ENCODE measurements at places on chromosomes 11 and 22.

GRCh38 chr11:69965821-69966582, 112.1 kb upstream of the ANO1 start:
- no peak for DNase-seq

DNA sequence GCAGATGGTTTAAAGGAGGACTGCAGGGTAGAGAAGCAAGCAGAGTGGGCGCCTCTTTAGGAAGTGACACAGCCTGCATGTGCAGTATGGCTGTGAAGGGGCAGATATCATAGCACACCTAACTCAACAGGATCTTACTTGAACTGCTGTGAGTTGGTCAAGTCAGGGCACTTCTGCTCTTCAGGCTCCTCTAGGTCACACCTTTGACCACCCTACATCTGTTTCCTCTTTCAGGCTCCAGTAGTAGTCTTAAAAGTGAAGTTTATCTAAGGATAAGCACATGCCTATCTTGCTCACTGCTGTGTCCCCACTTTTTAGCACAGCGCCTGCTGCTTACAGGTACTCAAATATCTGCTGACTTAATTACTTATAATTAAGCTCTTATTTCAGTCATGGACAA, 6.5 kb downstream of the MRPL16 start:
- no peak for DNase-seq

DNA sequence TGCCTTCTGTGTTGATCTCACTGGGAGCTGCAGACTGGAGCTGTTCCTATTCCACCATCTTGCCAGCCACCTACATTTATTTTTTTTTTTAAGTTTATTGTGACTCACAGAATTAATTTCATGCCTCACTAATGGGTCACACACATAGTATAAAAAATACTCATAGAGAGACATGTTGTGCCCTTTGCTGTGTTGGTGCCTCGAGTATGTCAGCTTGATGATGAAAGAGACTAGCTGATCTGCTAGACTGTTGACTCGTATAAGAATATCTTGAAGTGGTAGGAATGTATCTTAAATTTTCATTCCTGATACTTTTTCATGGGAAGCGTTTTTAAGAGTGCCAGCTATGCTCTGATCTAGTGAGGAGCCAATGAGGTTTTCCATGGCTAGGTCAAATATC, 28.6 kb upstream of the AMPD3 start:
- DNase-seq = no peak

DNA sequence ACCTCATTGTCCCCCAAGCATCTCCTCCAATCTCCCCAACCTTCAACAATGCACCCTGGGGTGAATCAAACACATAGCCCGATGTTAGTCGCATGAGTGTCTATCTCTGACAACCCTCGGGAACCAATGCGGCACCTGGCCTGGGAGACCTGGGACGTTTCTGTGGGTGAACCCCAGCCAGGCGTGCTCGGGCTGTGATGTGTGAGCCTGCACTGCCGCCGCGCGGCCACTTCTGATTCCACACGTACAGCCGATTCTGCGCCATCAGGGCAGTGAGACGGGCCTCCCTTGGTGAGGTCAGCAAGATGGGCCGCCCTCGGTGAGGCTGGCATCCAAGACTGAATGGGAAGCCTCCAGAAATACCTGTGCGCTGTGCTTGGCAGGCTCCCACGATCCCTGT, 5.2 kb upstream of the H19 start:
- DNase-seq = no peak

- DNase-seq = peak; percentile 35
These were observed 1.3 kb upstream of the PATZ1 start for GRCh38 chr22:31347251-31348008.

GRCh38 chr11:60345489-60345888, 18.4 kb downstream of the MS4A6E start:
- no peak for DNase-seq

- DNase-seq = no peak
These were observed 20.0 kb downstream of the KDM4D start for GRCh38 chr11:94993400-94993943.

GRCh38 chr11:108854346-108854745, 189.5 kb downstream of the DDX10 start:
- DNase-seq = no peak

DNA sequence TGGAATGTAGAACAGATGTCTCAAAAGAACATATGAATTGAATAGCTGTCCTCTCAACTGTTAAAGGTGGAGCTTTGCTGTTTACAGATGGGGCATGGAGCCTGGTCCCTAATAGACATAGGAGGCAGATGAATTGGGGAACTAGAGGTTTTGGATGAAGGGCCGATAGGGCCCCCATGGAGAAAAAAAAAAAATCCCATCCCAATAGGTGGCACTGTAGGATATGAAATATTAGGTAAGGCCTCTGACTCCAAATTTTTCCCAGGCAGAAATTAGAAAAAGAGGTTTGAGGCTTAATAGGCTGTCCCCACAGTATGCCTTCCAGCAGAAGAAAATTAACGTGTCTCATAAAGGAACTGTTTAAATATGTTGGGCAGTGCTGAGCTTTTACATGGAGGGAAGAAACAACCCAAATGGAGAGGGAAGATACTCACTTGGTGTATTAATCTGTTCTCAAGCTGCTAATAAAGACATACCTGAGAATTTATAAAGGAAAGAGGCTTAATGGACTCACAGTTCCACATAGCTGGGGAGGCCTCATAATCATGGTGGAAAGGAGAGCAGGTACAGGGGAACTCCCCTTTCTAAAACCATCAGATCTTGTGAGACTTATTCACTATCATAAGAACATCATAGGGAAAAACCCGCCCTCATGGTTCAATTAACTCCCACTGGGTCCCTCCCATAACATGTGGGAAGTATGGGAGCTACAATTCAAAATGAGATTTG, 30.1 kb upstream of the TMEM45B start:
- no peak for DNase-seq

DNA sequence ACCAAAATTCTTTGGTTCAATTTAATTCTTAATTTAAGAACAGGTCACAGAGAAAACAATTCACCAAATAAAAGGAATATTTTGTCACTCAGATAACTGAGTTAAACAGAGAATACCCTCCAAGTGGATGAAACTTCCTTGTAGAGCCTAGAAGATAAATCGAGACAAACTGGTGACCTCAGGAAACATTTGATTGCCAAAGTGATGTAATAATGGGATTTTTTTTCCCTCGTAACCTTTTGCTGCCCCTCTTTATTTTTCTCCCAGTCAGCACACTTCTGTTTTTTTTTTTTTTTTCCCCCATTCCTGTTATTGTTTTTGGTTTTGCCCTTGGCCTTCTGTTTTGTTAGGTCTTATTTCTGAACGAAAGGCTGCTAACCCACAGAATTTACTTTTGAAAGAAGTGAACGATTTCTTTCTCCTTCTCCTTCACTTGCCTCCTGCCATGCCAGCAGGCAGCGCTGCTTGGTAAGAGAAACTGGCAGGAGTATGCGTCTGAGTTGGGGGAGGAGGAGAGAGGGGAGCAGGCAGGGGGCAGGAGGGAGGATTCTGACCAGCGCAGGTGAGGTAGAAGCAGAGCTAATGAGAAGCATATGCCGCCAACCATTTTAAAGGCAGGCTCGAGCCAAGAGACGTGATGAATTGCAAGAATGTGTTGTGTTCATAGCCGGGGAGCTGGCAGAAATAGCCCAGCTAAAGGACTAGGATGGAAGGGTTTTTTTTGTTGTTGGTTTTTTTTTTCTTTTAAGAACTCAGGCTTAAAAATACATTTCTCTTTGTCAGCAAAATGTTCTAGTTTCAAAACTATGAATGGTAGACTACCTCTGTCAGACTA, 121.9 kb upstream of the MTMR2 start:
- no peak for DNase-seq

- no peak for DNase-seq
These were observed 158.6 kb upstream of the CARD18 start for GRCh38 chr11:105298174-105298573.

DNA sequence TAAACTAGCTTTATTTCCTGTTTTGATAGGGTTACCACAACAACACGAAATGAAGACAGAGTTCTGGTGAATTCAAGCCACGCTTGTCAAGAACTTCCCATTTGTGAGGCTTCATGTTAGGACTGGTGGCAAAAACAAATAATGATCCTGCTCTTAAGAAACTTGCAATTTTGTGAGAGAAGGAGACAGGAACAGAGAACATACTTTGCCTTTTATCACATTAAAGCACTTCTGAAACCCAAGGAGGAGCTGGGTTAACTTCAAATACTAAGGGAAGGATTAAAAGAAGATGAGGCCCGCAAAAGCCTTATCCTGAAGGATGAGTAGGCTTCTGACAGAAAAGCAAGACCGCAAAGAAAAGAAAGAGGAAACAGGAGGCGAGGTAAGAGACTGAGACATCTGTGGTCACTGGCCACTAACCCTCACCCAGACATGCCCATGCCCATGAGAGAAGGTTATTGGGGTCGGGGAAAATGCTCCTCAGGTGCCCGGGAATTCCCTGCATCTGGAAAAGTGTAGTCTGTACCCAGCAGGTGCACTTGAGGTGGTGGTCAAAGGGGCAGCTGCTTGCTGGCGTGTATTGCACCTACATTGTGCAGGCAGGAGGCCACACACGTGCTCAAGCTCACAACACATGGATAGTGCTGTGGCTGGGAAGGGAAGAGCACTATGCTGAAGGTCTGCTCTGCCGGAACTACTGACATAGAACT, 50.5 kb downstream of the MAPK1 start:
- no peak for DNase-seq

DNA sequence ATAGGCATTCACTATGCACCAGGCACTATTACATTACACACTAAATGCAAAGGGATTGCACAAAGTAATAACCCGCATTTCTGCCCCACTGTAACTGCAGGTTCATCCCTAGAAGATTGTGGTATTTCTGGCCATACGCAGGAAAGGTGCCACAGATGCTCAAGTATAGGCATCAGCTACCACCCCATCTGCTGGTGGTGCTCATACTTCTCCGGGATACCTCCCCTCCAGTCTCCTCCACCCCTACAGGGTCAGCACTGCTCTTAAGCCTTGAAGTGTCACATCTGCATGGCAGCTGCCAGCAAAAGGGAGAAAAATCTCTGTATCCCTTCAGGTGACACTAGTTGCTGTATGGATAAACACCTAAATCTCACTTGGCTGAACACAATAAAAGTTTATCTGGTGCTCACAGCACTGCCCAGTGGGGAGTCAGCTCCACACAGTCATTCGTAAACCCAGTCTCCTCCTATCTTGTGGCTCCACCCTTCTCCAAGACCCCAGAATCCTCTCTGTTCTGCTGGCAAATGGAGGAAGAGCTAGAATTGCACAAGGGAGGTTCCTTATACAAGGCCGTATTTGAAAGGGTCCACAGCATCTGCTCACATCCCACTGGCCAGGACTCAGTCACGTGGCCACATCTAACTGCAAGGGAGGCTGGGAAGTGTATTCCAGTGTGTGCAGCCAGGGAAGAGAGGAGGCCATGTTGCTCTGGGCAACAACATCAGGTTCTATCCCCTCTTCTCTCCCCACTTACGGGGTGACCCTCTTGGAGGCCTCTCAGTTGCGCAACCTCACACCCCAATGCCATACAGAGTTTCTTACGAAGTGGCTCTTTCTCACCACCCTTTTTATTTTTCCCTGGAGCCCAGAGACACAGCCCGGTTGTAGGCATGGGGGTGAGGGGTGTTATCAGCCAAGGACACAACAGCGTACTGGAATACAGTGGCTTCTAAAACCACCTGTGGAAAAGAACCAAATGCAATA, 114.7 kb downstream of the BUD13 start:
- no peak for DNase-seq

DNA sequence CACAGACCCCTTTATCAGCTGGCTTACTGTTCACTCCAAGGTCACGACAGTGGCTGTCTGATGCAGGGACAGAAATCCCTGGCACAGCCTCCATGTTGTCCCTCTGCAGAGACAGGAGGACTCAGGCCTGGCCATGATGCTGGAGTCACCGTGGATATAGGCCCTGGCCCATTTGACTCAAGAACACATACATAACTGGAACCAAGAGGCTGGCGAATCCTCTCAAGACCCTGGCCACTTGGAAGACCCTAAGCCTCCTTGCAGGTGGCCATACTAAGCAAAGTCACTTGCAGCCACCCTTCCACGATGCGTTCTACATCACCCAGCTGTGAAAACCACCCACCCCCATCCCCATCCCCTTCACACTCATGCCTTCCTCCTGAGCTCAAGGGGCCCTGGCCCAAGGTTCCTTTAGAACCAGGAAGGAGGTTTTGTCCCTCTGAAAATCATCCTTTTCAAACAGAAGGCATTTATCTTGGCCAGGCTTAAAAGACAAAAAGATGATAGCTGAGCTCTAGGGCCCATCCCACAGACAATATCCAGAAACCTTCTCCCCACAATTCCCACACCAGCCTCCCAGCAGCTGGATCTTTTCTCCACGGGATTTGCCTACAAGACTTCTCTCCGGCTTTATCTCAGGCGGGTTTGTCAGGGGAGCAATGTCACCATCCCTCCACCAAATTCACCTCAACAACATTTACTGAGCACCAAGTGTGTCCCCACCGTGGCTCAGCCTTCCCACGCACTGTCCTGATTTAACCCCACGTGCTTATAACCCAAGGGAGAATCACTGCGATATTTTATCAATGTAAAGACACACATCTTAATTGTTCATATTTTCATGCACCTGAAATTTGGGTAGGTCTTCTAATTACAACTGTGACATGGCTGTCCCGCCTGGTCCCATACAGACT, 123.4 kb upstream of the SERPIND1 start:
- DNase-seq = no peak

Measured in stimulated activated CD8-positive, alpha-beta memory T cell treated with anti-CD3 and anti-CD28 coated beads, Interleukin-7, amount 100 ng/mL, for 4 hours (primary cell).